ENCODE measurements at places on chromosomes 7 and 10. TPM values are rescaled to one million over a fixed set of nuclear protein-coding genes. Genes with fewer than 3 reads are reported as not detected.

DNA sequence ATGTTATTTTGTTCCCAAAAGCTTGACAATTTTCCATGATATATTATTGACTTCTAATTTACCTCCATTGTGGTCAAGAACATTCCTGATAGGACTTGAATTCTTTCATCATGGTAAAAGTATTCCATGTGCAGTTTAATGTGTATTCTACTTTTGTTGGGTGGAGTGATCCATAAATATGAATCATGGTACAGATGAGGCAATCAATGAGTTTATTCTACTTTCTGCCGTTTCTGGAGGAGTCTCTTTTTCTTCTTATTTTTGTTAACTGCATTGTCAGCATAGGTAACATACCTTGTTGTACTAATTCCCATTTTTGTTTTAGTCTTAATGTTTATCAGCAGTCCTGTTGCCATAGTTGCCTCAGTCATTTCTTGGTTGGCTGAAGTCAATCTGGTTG is 69.6 kb downstream of the SHOC2 start:
- no peak for DNase-seq

GRCh38 chr10:101867931-101868330 is 24.3 kb upstream of the KCNIP2 start:
- no peak for DNase-seq

The VSTM2A gene
- not detected for total RNA-seq

DNA sequence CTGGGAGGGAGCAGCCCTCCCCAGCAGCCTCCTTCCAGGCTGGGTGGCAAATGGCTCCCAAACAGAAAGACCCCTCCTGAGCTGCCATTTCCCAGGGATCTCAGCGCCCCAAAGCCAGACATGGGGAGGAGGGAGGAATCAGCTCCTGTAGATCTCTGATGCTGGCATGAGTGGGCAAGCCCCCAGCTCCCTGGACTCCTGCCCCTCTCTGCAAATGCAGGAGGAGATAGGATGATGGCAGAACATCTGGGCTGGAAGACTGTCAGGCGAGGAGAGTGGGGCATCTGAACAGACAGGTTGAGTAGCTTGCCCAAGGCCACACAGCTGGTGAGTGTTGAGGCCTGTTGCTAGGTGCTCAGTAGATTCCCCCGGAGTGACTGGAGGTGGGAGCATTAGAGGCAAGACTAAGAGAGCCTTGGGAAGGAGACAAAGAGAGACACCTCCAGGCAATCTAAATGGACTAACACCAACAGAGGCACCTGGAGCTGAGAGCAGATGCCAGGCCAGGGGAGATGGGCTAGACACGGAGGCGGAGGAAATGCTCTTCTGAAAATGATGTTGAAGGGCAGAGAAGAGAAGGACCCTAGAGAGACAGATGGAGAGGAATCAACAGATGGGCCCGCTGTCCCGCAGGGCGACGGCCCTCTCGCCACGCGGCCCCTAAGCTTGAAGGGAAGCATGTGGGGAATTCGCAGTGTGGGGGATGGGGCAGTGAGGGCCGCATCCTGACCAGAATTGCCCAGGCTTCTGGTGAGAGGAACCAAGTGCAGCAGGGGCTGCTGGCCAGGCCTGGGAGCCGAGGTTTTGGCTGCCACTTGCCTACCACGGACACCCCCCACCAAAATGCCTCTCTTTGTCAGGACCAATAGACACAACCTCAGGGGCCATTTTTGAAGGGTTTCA is 84.8 kb upstream of the LRRC4 start:
- DNase-seq, result no peak

GRCh38 chr7:51973071-51973470 is 656.5 kb upstream of the COBL start:
- DNase-seq, result no peak

GRCh38 chr10:7373039-7373438 is 37.8 kb downstream of the SFMBT2 start:
- no peak for DNase-seq

- DNase-seq, result peak; percentile 78
Measured at GRCh38 chr10:72316748-72317435, 37.8 kb downstream of the DNAJB12 start.

DNA sequence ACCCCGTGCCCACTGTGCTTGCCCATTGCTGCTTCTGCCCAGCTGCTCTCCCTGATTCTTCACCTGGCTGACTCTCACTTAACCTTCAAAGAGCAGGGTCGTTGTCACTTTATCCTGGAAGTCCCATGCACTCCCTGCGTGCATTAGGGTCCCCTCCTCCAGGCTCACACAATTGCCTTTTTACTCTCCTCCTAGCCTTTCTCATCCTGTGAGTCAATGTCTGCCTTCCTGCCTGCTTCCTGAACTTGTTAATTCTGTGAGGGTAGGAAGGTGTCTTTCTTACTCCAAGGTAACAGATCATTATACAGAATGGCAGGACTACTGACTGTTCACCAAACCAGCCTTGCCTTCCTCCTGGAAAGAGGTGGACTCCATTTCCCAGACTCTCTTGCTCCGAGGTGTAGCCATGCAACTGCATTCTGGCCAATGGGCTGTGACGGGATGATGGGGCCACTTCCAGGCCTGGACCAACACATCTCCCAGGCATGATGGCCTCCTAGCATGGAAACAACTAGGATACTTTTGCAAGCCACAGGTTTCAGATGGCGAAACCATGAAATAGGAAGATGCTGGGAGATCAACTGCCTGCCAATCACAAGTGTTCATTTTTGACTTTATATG is 54.7 kb downstream of the ARHGAP22 start:
- no peak for DNase-seq

- no peak for DNase-seq
Measured at GRCh38 chr10:79946271-79947082, 2.4 kb downstream of the SFTPD start.

The OR2F2 gene
- total RNA-seq, result not detected

- DNase-seq, result no peak
Measured at GRCh38 chr10:126140746-126141273, 244.4 kb downstream of the FANK1 start.

DNA sequence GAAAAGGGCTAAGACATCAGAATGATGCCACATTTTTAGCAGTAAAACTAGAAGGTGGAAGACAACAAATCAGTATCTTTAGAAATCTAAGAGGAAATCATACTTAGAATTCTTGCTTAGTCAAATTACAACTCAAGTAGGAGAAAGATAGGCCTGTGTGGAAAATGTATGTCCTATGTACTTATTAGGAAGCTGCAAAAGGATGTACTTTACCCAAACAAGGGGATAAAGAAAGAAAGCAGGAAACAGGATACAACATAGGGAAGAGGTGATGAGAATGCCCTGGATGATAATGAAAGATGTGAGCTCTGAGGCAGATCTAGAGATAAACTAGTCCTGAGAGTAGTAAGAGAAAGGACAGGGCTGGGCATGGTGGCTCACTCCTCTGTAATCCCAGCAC is 54.9 kb downstream of the RNLS start:
- DNase-seq, result no peak

DNA sequence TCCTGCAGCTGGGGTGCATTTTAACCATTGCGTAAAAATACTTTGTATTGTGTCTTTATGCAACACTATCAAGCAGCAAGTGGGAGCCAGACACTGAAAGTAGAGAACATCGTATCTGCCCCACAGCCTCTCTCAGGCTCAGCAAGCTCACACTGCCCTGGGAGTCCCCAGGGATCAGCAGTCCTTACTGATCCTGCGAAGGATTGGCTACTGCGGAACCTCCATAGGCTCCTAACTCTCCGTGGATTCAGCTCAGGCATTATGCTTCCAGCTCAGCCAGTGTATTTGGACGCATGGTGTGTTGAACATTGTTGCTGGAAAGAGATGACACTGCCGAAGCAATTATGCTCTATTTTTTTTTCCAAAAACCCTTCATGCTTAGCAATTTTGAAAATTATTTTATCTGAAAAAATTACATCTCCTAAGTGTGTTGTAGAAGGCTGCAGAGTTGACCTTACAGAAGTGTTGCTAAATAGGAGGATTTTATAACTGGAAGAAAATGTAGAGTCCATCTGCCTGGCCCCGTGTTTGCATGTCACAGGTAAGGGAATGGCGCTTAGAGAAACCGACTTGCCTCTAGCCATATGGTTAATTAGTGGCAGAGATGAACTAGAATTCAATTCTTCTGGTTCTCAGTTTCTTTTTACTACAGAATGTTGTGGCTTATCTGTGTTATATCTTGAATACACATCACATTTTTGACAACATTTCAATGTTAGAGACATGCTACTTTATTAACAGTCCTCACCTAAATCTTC is 276.4 kb upstream of the COBL start:
- no peak for DNase-seq

GRCh38 chr7:6612819-6613218 is 2.6 kb upstream of the ZNF853 start:
- no peak for DNase-seq

The DRGX gene
- not detected for total RNA-seq

GRCh38 chr10:80760914-80761371 is 223.2 kb downstream of the SH2D4B start:
- no peak for DNase-seq

DNA sequence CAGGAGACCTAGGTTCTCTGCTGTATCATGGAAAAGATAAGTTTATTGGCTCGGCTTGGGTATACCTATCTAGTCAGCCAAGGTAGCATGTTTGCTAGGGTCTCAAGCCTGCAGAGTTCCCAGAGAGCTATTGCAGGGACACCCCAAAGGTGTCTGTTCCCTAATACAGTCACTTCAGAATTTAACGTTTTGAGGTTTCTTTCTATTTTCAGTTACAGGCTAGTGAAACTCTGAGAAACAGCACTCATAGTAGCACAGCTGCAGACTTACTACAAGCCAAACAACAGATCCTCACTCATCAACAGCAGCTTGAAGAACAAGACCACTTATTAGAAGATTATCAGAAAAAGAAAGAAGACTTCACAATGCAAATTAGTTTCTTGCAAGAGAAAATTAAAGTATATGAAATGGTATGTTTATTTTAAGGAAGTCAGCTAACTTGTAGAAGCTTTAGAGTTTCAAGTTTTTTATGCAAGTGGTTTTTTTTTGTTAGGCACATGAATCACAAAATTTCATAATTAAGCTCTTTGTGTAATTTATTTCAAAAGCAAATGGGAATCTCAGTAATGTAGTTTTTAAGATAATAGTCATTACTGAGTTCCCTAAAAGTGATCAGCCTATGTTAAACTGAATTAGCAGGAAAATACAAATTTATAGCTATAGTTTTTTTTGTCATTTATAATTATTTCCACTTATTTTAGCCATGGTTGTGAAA is 54.9 kb downstream of the AKAP9 start:
- DNase-seq, result no peak

DNA sequence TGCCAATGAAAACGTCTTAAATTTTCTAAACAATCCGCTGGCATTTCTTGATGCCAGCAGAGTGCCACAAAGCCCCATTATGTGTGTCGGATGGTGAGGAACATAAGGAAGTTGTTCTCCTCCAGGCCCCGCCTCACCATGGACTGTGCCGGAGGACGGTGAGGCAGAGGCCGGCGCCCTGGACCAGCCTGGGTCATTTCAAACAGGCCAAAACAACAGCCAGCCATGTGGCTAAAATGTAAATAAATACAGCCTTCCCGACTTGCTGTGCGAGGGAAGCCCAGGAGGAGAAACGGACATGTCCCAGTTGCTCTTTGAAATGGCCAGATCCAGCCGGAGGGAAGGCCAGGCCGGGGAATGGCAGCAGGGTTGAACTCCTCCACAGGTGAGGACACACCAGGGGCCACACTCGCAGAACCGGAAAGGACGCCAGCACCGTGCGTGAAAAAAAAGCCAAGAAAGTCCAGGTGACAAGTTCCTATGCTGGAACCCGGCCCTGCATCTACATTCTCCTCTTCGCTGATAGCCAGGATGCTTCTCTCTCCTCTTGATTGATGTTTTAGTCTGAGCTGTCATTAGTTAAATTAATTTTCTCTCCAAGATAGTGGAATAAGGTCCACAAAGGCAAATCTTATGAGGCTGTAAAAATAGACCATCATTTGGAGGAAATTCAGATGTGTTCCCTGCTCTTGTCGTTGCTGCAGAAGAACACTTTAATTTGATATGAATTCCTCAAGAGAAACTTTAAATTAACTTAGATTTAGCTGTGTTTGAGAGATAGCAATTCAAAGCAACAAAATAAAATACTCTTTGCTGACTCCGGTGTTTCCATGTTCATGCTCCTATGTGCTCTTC is 64.6 kb downstream of the EBF3 start:
- DNase-seq, result no peak

- DNase-seq, result no peak
Measured at GRCh38 chr7:111508387-111508786, 53.9 kb downstream of the IMMP2L start.

GRCh38 chr10:119207713-119208552 is 562 bp downstream of the GRK5 start:
- peak; percentile 71 for DNase-seq

GRCh38 chr10:114393482-114393881 is 10.8 kb downstream of the AFAP1L2 start:
- DNase-seq, result no peak

DNA sequence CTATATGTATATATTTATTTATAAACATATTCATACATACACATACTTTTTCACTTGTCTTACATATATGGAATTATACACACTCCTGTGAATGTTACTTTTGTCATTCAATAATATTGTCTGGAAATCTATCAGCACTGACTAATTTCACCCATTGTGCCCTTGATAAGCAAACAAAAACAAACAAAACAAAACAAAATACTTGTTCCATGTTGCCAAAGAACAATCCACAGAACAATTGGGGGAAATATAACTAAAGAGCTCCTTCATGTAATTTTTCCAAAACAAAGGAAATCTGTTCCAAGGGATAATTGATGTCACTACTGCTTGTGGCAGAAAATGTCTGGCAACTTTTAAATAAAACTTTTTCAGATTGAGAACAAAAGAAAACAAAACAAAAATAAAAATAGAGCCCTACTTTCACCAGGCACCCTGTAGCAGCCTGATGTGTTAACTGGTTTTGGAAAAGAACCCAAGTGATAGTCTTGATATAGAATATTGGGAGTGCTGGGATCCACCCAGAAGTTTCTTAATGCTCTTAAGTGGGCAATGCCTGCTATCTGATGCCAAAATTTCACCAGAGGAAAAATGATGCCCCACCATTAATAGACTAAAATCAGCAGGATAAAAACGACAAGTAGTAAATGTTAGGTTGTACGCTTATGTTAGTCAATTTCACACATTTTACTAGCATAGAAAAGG is 34.0 kb upstream of the CCDC7 start:
- no peak for DNase-seq

DNA sequence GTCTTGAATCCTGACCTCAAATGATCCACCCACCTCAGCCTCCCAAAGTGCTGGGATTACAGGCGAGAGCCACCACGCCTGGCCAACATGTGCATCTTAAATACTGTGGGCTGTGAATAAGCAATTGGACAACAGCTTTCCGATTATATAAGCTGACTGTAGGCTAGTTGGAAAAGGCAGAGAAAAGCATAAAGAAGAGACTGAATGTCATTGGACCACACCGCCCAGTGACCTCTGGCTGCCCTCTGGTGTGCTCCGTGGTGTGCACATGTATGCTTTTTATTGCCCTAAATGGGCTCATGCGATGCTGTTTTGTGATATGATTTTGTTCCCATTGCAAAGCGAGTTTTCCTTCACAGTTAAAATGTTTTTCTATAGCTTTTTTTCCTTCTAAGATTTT is 15.4 kb upstream of the CSGALNACT2 start:
- no peak for DNase-seq

GRCh38 chr7:30731581-30731980 is 20.4 kb upstream of the INMT start:
- DNase-seq, result no peak

Data from activated CD4-positive, alpha-beta T cell treated with anti-CD3 and anti-CD28 coated beads for 36 hours (primary cell).